ENCODE measurements at places on chromosomes 13 and 19. TPM values are rescaled to one million over a fixed set of nuclear protein-coding genes. Genes with fewer than 3 reads are reported as not detected.

Gene LRRC63
- total RNA-seq, result under 0.01 TPM

Gene REEP6
- 1.8 TPM for total RNA-seq

Gene PSG3
- total RNA-seq, result not detected

Gene RNF225
- total RNA-seq, result 0.32 TPM

Gene KLK1
- total RNA-seq, result not detected

Gene DAZAP1
- total RNA-seq, result 50.6 TPM

Gene CYP2A7
- total RNA-seq, result not detected

Gene KLK11
- not detected for total RNA-seq

Gene C19orf85
- not detected for total RNA-seq

Gene MATK
- not detected for total RNA-seq

Gene SIGLEC5
- not detected for total RNA-seq

Gene C1QTNF9B
- not detected for total RNA-seq

Gene ZIC5
- not detected for total RNA-seq

Measured in hair follicle dermal papilla cell (primary cell).